ENCODE measurements at places on chromosomes 4 and X.

GRCh38 chr4:100690812-100691211 is 173.0 kb upstream of the EMCN start:
- DNase-seq, result no peak

GRCh38 chr4:37400241-37400881 is 155.8 kb downstream of the NWD2 start:
- no peak for DNase-seq

- DNase-seq, result no peak
Observed at GRCh38 chr4:15233264-15233597, 194.6 kb upstream of the C1QTNF7 start.

GRCh38 chrX:17882680-17883079 is 21.6 kb upstream of the RAI2 start:
- DNase-seq, result no peak

DNA sequence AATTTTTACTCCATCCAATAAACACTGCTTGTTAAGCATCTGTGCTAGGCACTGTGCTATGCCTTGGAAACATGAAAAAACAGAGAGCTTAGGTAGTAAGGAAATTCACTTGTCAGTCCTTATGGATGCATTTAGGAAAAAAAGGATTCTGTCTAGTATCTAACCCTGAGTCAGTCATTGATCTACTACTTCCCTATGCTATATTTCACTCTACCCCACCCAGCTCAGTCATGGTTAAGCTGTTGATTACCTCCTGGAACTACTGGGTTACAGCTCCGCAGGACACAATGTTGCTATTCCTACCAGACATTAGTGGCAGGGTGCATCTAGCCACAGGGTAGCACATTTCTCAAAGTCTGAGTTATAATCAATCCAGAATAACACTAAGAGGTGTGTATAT is 2.9 kb upstream of the USP53 start:
- no peak for DNase-seq

DNA sequence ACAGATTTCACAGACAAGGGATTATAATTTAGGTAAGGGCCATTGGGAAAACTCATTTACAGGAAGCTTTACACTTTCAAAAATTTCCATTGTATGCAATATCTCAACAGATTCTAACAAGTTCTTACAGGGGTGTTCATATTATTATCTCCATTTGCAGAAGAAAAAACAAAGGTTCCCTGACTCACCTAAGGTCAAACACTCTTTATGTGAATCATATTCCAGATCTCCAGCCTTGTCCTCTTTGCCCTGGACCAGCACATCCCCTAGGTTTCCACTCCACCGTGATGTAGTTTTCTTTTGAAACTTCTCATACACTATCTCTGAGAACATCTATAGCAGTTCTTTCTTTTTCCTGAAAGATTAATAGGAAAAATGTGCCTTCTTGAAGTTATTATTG is 96.4 kb upstream of the HS3ST1 start:
- DNase-seq, result no peak

DNA sequence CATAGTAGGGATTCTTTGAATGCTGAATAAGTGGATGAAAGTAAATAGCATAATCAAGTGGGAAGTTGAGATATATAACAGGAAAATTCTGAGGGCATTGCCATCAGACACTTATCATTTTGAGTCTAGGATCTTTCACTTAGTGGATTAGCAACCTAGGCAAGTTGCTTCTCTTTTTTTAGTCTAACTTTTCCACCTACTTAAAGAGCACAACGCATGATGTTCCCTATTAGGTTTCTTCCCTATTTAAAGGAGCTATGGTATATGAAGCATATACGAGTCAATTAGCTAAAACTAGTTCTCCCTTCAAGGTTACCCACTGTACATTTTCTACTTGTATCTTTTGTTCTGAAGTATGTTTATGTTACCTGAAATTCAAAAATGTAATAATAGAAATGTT is 67.1 kb upstream of the HS3ST1 start:
- no peak for DNase-seq

DNA sequence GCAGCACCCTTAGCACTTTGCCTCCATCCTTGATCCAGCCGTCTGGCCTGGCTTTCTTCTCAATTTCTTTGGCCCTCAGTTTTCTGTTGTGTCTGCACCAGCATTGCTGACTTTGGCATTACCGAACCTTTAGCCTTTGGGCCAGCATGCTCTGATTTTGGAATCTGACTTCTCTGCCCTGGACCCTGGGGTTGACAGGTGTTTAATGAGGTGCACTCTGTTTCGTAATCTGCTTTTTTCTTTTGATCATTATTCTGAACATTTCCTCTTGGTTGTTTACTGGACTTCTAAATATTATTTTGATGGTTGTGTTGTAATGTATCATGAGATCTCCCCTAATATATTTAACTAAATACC is 71.5 kb upstream of the ENPP6 start:
- DNase-seq, result no peak

DNA sequence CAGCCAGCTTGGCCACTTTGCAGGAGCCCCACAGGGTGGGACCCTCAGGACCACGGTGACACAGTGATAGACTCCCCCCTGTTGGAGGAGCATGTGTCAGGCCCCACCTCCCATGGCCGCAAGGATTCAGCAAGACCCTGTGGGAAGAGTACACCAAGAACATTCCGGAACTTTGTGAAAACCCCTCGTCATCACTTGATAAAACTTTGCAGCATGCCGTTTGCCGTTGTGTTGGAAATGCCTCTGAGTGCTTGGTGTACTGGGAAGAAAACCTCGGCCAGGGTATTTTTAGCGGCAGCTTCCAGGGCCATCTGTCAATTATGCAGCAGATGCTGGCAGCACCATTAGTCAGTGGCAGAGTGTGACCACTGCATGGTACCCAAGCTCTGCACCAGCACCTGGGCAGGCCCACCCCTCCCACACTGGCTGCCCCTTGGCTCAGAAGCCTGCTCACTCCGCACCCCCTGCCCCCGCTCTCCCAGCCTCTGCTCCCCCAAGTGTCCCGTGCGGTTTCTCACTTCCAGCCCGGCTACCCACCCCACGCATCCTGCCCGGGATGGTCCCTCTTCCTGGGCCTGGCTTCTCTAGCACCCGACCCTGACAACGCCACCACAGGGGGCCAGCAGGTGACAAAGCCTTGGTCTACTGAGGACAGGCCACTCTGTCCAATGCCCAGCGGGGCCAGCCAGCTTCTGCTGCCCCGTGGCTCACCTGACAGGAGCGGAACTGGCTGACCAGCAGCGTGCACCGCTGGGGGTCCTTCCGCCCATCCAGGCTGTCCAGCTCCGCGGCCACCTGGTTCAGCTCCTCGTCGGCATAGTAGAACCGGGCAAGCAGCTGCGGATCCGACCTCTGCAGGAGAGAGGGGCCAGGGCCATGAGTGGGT is 65.0 kb downstream of the ZFYVE28 start:
- DNase-seq, result no peak

DNA sequence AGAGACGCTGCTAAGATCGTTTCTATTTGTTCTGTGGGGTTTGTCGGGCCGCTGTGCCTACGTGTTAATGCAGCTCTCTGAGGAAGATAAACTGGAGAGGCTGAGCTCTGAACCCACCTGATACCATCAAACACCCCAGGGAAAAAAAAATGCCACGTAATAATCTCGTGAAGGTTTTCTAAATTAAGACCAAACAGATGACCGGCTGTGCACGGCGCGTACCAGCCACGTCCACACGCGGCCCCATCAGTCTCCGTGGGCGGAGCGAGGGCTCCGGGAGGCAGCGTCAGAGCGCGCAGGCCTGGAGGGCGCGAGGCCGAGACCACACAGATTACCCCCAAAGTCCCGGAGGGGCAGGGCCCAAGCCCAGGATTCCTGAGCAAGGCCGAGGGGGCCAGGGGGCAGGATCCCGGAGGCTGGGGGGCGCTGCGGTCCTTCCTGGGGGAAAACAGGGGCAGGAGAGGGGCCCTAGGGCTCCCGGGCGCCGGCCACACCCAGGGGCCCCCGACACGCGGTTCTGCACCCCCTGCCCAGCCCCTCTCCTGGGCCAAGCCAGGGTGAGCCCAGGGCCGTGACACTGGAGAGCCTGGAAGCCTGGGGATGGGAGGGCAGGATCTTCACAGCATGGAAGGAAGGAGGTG is 91.9 kb downstream of the FAM53A start:
- DNase-seq, result no peak

DNA sequence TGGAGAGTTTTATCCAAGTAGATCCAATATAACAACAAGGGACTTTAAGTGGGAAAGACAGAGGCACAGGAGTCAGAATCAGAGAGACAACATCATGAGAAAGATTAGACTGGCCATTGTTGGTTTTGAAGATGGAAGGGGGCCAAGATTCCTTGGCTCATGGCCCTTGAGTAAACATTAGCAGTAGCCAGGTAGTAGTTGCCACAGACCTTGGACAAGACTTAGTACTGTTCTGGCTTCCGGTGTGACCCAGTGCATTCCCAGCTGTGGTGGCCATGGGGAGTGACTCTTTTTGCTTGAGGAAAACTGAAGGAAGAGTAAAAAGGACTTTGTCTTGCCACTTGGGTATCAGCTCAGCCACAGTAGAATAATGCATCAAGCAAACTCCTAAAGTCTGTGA is 462.2 kb upstream of the CPXCR1 start:
- no peak for DNase-seq

- DNase-seq, result peak; percentile 28
Observed at GRCh38 chr4:126899331-126899801, 733.4 kb upstream of the INTU start.

DNA sequence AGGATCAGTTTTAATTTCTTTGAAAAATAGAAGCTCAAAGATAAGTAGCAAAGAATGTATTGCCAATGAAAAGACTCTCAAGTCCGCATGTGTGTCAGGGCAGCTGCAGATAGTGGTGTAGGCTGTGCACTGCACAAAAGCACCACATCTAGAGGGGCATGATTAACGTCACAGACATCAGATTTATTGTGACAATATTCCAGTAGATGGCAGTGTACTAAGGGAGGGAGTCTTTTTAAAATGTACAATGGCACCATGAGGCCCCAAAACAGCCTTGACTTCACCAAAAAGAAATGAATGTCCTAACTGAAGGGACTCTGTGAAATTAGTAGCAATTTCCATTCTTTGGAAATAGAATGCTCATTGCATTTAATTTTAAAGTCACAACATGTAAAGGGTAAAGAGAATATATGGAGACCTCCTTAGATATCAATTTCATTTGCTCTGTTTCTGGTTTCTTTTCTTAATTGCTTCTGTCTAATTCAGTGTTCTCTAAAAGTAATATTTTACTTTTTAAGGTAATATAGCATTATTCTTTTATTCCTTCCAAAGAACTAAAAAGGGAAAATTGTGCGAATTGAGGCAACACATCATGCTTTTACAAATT is 98.4 kb downstream of the ZNF827 start:
- DNase-seq, result no peak

DNA sequence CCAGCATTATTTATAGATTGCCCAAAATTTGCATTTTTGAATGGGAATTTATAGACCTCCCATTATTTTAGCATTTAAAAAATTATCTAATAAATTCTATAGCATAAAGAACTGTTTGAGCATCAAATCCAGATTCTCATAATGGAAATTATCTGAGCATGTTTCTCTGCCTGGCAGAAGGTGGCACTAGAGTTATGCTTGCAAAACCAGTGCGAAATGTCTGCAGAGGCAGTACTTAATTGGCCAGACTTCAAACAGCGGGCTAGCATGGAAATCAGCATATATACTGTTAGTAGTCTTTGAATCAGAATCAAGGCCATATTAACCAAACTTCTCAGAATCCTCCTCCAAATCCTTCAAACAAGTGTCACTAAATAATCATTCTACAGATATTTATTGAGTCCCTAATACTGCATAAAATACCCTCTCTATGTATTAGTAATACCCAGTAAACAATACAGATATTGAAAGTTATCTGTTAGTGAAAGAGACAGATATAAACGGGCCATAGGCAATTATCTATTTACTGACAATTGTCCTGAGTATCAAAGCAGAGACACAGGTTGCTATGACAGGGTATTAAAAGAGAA is 78.7 kb upstream of the DCLK2 start:
- no peak for DNase-seq

GRCh38 chr4:141645611-141646340 is 9.4 kb downstream of the IL15 start:
- no peak for DNase-seq

DNA sequence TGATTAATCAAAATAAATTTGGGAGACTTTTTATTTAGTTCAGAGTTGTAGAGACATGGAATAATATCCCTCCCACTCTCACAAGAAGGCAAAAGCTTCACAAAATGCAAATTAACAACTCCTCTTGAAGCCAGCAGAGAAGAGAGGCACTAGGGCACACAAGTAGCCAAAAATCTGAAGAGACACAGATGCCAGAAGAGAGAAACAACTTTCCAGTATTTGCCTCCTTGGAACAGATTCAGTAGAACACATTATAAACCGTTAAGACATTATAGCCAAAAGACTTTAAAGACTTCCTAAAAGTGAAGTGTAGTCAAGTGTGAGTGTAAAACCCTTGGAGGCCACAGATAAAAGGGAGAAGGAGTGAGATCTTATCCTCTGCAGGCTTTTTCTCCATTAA is 1024.9 kb upstream of the ADGRL3 start:
- DNase-seq, result no peak

DNA sequence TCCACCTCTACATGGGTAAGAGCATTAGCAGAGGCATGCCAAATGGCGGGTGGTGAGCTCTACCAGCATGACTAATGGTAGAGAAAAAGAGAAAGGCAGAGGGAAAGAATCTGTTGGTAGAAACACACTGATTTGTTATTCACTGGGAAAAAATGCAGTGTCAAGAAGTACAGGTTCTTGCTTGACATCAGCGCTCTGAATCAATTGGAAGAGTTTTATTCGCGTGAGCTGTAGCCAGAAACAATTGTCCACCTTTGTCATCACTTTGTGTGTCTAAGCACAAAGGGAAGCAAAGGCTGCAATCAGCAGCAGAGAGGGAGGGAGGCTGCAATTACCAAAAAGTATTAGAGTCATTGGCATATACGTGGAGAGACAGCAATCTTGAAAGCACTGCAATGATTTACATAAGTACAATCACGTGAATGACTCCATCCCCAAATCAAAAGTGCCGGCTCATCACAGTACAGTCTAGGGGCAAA is 67.7 kb upstream of the HS3ST1 start:
- no peak for DNase-seq

DNA sequence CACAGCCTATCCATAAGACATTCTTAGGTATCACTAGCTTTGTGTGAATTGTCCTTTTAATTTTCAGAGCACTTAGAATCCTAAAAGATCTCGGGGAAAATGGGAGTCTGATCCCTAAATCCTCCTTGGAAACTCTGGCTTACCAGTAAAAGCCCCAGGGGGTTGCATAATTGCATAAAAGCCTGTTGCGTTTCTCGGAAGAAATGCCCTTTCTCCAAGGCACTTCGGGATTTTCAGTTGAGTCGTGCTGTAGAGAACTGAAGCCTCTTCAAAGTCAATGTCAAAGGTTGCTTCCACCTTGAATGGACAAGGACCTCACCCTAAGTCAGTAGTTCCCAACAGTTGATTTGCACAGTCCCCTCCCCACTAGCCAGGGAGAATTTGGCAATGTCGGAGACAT is 20.8 kb downstream of the FAM184B start:
- DNase-seq, result no peak

Data from left ventricle myocardium inferior (tissue), 1 donor.